ENCODE measurements at places on chromosomes 4 and X.

DNA sequence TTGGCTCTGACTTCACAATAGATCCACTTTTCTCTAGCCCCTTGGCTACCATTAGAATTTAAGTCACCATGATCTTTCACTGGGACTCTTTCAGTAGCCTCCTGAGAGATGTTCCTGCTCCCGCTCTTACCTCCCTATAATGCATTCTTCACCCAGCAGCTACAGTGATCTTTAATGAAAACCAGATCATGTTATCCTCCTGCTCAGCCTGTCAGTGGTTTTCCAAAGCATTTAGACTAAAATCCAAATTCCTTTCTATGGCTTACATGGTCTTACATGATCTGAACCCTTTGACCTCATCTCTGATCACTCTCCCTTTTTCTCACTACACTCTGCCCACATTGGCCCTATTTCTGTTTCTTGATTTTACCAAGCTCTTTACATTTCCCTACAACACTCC lies 18.3 kb upstream of the RPS6KA3 start:
- DNase-seq: peak; percentile 69

- no peak for DNase-seq
These were observed 453.0 kb downstream of the PCDH11X start for GRCh38 chrX:92232182-92232581.

GRCh38 chrX:15864629-15865028 lies 10.0 kb upstream of the AP1S2 start:
- DNase-seq: no peak

- DNase-seq: no peak
These were observed 177.8 kb upstream of the SFRP2 start for GRCh38 chr4:153966641-153967040.

DNA sequence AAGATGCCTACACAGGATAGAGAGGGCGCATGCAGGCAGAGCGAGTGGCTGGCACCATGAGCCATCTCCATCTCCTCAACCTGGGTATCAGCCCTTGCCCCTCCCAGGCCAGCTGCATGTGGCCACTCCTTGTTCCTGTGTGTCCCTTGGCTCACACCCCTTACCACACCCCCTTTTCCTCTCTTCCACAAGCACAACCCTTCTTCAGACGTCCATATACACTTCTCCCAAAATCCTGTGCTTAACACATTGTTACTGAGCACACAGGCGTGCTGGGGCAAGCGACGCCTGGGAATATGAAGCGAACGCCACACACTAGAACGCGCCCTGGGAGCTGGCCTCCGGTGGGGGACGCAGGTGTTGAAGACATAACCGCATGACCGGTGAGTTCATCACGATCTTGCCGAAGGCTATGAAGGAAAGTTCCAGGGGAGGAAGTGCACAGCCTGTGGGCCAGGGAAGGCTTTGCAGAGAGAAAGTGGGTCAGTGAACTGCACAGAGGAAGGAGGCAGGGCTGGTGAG lies 19.1 kb upstream of the KIAA0232 start:
- DNase-seq: no peak

DNA sequence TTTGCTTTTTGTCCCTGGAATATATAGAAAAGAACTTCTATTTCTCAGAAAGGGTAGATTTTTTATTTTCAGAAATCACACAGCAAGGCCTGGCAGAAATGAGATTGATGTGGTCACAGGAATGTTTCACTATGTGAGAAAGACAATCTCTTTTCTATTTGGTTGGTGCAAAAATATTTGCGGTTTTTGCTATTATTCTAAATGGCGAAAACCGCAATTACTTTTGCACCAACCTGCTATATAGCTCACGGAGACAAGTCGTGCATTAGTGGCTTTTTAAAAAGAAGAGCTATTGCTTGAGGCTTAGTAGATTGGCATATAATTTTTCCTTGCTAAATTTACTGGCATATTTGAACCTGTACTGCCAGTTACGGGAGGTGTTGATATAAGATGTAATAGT lies 100.4 kb downstream of the ITM2A start:
- DNase-seq: no peak

DNA sequence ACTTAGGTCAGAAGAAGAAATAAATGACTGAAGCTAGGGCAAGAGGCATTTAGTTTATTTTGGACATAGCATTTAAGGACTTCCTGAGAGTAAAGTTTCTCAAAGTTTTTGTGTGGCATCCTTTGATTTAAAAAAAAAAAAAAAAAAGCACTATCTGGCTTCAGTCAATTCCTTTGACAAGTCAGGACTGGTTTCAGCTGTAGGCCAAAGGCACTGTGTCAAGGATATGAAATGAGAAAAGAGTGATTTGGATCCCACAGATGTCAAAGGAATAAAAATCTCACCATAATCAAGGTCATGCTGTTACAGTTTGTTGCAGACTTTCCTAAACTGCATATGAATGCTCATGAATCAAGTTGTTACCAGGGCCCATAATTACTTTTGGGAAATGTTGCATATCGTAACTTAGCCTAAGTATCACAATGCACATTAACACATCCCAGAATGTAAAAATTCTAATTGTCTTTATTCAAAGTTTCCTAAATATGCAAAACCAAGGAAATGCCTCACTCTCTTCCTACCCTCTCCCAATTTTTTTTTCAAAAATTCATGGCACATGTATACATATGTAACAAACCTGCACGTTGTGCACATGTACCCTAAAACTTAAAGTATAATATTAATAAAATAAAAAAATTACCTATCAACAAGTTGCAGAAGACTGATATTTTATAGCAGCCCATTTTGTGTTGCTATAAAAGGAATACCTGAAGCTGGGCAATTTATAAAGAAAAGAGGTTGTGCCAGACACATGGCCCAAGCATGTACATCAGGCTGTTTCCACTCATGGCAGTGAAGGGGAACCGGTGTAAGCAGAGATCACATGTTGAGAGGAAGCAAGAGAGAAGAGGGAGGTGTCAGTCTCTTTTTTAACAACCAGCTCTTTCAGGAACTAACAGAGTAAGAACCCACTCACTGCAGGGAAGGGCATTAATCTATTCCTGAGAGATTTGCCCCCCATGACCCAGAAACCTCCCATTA lies 33.7 kb upstream of the ADAMTS3 start:
- DNase-seq: no peak

GRCh38 chr4:8819473-8820177 lies 52.0 kb downstream of the HMX1 start:
- DNase-seq: no peak

DNA sequence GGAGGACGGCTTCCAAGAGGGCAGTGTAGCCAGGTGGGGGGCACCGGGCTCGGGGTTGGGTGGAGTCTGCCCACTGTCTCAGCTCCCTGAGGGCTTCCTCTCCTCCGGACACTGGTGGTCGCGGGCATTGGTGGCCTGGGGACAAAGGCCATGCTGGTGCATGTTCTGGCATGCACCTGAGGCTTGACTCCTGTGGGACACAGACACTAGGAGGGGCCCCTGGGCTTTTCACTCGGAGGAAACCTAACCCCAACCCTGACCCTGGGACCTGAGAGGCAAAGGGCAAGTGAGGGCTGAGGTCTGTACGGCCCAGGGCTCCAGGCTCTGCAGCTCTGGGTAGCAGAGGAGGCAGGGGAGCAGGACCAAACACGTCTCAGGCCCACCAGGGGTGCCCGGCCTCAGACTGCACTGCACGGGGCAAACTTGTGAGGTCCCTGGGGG lies 22.3 kb upstream of the FGFR3 start:
- DNase-seq: no peak

GRCh38 chrX:46294234-46294633 lies 251.0 kb downstream of the ZNF674 start:
- peak; percentile 54 for DNase-seq

DNA sequence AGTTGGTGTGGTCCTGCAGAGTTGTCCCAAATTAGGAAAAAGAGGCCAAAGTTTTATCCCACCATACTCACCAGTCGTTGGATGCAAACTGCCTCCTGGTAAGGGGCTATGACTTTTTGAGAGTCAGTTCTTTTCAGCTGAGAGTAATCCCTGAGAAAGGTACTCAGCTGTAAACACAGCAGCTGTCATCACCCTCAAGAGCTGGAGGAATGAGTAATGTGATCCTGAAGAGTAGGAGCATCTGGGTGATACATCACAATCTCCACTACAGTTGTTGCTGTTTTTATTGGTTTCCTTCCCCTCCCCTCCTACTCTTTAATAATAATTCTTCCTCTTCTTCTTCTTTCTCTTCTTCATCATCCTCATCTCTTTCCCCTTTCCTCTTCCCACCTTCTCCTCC lies 5.7 kb downstream of the MAGEE1 start:
- DNase-seq: no peak

GRCh38 chr4:110589297-110589696 lies 33.6 kb downstream of the PITX2 start:
- no peak for DNase-seq

GRCh38 chr4:40687676-40688389 lies 58.2 kb upstream of the RBM47 start:
- no peak for DNase-seq

DNA sequence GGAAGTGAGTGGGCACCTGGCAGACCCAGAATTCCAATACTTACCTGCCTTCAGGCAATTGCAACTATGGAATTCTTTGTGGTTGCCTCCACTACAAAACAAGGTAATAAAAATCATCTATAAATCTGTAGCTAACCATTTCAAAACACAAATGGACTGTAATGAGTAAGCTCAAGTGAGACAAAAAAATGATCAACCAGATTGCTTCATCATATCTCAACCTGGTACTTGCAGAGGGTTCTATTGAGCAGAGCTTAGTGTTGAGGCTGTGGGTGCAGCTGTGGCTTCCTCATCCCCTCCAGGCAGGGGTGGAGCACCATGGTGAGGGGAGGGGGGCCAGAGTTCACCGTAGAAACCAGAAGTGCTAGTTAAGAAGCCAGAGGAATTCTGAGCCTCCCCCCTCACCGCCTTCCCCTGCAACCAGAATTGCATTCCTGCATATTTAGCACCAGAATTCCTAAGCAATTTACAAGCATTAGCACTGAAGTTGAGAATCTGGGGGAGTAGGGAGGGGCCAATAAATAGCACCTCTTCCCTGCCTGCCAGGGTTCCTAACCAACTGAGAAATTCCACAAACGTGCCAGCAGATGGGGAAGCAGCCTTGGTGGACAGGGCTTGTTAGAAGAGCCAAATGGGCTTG lies 11.5 kb downstream of the CTAG1A start:
- DNase-seq: peak; percentile 91

- peak; percentile 25 for DNase-seq
These were observed 37.3 kb upstream of the PRSS12 start for GRCh38 chr4:118390121-118390520.

GRCh38 chrX:19303256-19303880 lies 40.4 kb upstream of the PDHA1 start:
- DNase-seq: peak; percentile 78

DNA sequence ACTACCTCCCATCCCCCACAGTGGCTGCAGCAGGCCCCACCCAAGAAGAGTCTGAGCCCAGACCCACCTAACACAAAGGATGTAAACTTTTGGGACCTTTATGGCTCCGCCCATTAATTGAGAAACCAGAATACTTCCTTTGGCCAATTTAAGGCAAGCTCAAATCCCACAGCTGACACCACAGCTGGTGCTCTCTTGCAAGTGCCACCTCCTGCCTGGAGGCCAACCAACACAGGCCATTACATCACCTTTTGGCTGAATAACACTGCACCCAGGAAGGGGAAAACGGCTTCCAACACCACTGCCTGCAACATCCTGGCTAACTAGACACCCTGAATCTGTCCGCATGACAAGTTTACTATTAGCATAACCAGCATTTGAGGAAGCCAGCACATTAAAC lies 248.8 kb downstream of the PRDM5 start:
- DNase-seq: no peak

DNA sequence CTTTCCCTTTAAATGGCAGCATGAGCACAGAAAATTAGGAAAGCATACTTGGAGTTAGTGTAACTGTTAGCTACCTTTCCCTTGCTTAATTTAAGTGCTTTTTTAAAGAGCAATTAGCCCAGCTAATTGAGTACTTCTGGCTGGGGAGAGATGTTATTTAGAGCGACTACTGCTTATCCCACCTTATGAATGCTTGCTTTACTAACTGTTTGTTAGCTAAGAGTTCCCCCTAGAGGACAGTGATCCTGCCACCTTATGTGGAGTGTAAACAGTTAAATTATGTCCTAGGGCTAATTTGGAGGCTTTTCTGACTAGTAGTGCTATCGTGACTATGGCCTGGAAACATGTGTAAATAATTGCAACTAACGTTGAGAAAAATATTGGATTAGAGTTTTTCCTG lies 909.4 kb downstream of the FSTL5 start:
- DNase-seq: no peak

DNA sequence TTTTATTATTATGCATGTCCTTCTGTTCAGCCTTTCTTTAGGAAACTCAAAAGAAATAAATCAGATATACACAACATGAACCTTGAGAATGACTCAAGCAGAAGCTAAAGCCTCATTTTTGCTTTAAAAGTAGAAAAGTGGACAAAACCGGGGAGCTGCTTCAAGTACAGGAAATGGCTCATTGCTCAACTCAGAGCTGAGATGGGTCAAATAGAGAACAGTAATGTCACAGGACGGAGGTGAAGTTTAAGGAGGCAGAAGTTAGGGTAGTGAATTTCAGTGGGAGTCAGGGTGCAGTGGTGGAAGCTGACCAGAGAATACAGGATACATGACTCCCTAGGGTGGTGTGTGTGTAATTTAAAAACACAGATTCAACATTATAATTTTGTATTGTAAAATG lies 22.2 kb downstream of the PHKA2 start:
- peak; percentile 9 for DNase-seq

DNA sequence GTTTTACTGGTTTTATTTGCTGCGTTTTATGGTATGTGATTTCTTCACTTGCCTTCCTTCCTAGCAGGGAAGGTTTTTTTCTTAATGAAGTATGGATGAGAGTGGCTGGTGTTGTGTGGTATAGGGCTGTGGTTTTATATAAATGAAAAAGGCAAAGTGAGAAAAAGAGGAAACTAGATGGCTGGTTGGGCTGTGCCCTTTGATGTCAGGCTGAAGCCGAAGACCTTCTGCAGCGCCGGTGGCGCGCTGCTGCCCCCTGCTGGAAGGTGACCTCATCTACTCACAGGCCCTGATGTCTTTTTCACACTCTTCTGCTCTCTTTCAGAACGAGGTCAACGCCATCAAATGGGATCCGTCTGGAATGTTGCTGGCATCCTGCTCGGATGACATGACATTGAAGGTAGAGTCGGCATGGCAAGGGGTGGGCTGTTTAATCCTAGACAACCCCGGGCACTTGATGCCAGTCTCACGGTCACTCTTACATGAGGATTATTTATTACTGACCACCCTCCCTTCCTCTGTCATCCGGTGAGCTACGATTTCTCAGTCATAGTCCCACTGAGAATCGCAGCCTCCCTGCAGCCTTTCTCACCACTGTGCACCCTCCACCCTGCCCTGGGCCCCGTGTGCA lies 56.6 kb downstream of the GPR143 start:
- peak; percentile 59 for DNase-seq

DNA sequence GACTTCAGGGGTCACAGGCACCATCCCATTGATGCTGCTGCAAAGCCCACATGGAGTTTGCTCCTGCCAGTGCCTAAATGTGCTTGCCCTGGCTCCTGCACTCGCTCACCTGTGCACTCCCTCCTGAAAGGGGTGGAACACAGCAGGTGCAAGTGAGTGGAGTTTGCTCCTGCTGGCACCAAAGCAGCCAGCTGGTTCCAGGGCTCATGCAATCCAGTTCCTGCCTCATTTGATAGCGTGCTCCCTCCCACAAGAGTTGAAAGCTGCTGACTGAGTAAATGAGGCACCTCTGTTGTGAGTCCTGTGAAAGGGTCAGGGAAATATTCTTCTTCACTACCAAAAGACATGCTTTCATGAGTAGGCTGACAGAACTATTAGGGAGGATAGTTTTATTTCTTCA lies 30.5 kb downstream of the CXCL8 start:
- DNase-seq: no peak

- DNase-seq: no peak
These were observed 850.9 kb downstream of the FAM133A start for GRCh38 chrX:94524867-94525266.

Data from fibroblast of skin of abdomen (primary cell).